ENCODE measurements at places on chromosomes 5 and 9.
A peak's percentile ranks its signal among the peaks of the same experiment; 100 is the strongest.

- DNase-seq, result no peak
Measured at GRCh38 chr9:92188969-92189781, 74.0 kb upstream of the SPTLC1 start.

- no peak for DNase-seq
Measured at GRCh38 chr5:158619083-158619788, 480.5 kb downstream of the EBF1 start.

DNA sequence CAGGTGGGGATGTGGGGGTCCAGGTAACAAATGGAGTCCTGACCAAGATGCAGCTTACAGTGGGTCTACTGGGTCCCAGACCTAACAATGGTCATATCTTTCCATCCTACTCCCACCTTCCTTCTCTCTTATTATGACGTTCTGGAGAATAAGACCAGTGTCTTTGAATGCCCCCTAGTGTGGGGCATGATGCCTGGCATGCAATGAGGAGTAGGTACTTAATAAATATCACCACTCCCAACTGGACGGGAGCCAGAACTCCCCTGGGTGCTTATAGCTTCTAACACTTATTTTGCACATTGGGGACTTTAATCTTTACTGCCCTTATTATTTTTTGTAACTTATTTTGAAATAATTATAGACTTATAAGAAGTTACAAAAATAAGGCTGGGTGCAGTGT, 98.2 kb downstream of the NDFIP1 start:
- DNase-seq, result no peak

DNA sequence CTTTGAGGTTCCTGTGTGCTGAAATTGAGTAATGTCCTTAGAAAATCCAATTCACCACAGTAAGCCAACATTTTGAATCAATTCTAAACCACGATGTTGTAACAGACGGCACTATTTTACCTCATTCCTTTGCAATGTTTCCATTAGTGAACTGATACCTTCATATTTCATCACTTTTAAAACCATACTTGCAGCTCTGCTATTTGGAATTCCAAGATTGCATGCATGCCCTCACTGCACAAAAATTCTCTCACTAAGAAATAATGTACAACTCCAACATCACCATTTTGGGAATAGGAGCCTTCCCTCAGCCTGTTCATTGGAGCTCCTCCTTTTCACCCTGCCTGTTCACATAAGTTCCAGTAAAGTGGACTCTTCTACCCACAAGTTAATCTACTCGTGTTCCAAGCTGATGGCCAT, 74.8 kb upstream of the TGFBR1 start:
- no peak for DNase-seq

GRCh38 chr5:68426586-68426985, 211.0 kb downstream of the PIK3R1 start:
- no peak for DNase-seq

- DNase-seq, result no peak
Measured at GRCh38 chr5:58259685-58260152, 200.2 kb downstream of the PLK2 start.

DNA sequence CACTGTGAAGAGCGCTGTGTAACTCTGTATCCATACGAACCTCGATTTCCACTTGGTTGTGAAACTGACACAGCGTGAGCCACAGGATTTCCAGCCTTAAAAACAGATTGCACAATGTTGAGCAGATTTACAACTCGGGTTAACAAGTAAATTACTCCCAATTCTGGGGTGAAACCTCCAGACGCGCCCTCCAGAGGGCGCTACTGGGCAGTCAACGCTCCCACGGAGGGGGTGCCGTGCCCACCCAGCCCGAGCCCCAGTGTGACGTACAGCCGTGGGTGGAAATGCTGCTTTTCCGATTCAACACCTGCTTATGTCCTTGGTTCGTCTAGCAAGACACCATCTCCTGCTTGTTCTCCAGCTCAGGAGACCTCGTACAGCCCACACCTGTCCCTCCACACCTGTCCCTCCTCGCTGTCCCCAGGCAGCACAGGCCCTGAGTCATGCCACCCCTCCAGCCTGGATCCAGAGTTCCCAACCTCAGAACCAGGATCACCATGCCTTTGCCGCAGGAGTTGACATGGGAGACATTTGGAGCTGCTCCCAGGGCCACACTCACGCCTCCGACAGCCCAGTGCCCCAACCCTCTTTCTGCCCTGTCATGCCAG, 34.4 kb upstream of the SLC6A3 start:
- no peak for DNase-seq

- peak; percentile 53 for DNase-seq
Measured at GRCh38 chr5:168159425-168159824, 132.0 kb upstream of the WWC1 start.

GRCh38 chr9:120435091-120435490, 144.9 kb downstream of the CDK5RAP2 start:
- no peak for DNase-seq

- no peak for DNase-seq
Measured at GRCh38 chr9:136002881-136003280, 41.7 kb upstream of the UBAC1 start.

Measured in NCI-H1105 treated with DMSO at 0.1 percent for 48 hours (cell line).